Astrocyte (in vitro differentiated cells and primary cell): ENCODE measurements at places on chromosomes 7 and 10. TPM values are rescaled to one million over a fixed set of nuclear protein-coding genes. Genes with fewer than 3 reads are reported as not detected.

ELOVL3 gene
- total RNA-seq: 0.48 and 0.62 TPM in 2 replicates

PRF1 gene
- total RNA-seq: 0.14 and 0.16 TPM in 2 replicates

TSPAN12 gene
- total RNA-seq: 9.8 and 13.0 TPM in 2 replicates

CPVL gene
- total RNA-seq: 16.3 and 22.2 TPM in 2 replicates

PLPP4 gene
- 44.1 and 45.1 TPM in 2 replicates for total RNA-seq

ZNF239 gene
- 5.3 and 5.7 TPM in 2 replicates for total RNA-seq

GRCh38 chr7:121153995-121154394 is 165.5 kb downstream of the CPED1 start:
- H3K27ac ChIP-seq: no peak overlapping the region
- H3K27me3 ChIP-seq: no peaks in the 10 kb centered on the region
- H3K4me1 ChIP-seq: no peaks in the 10 kb centered on the region
- no peak for DNase-seq
- no peaks in the 10 kb centered on the region for H3K36me3 ChIP-seq

GRCh38 chr10:58957517-58957916 is 218.9 kb upstream of the PHYHIPL start:
- H3K4me1 ChIP-seq: peaks cover 7% of the 10 kb centered on the region
- DNase-seq: no peak
- H3K36me3 ChIP-seq: no peaks in the 10 kb centered on the region
- H3K27me3 ChIP-seq: peaks cover under 1% of the 10 kb centered on the region
- H3K27ac ChIP-seq: no peak overlapping the region

DNA sequence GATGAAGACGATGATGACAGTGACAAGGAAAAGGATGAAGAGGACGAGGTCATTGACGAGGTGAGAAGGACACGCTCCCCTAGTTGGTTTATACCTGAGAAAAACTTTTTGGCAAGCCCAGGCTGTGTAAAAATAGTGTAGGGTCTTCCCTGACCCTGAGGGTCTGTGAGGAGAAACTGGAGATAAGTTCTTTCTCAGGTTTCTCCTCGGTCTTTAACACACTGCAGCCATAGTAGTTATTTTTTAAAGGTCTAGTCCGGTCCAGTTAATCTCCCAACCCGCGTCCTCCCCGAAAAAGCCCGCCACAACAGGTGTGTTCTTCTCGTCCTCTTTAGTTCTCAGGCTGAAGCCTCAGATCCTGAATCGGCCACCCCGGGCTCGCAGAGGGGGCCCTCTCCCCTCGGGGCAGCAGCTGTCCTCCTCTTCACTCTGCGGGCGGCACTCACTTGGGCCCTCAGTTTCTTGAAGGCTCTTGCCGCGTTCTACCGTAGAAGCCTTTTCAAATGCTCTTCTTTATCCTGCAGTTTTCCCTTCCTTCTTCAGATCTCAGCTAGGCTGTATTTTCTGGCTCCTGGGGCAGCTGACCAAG is 411 bp downstream of the BCCIP start:
- H3K4me1 ChIP-seq: peaks cover 15% of the 10 kb centered on the region
- peak overlapping the region; percentile 99 for H3K27ac ChIP-seq
- peak overlapping the region; percentile 98 for H3K4me3 ChIP-seq
- peaks cover 15% of the 10 kb centered on the region for H3K36me3 ChIP-seq
- no peak for DNase-seq

DNA sequence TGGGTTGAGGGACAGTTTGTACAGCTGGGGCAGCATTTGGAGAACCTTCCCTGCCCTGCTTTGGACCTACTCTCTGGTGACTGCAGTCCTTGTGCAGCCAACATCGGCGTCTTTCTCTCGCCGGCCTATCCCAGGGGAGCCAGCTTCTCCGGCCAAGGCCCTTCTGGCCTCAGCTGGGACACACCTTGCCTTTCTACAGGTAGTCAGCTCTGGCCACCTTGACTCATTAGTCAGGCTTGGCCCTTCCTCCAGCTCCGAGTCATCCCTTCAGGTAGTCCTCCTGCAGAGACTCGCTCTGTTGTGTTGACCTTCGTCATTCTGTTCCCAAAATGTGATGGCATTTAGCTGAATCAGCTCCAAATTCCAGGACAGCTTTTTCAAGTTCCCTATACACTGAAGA is 145.0 kb upstream of the CHST15 start:
- H3K27ac ChIP-seq: no peak overlapping the region
- H3K36me3 ChIP-seq: no peaks in the 10 kb centered on the region
- no peaks in the 10 kb centered on the region for H3K4me1 ChIP-seq
- DNase-seq: no peak
- no peaks in the 10 kb centered on the region for H3K27me3 ChIP-seq

- DNase-seq: no peak
- no peak overlapping the region for H3K27ac ChIP-seq
- H3K4me3 ChIP-seq: no peak overlapping the region
- H3K36me3 ChIP-seq: no peaks in the 10 kb centered on the region
Observed at GRCh38 chr7:120108376-120108775, 164.6 kb upstream of the KCND2 start.

- H3K27me3 ChIP-seq: no peaks in the 10 kb centered on the region
- H3K4me1 ChIP-seq: no peaks in the 10 kb centered on the region
- no peaks in the 10 kb centered on the region for H3K36me3 ChIP-seq
- H3K4me3 ChIP-seq: no peak overlapping the region
- H3K27ac ChIP-seq: no peak overlapping the region
- no peak for DNase-seq
Observed at GRCh38 chr10:10902951-10903350, 114.7 kb upstream of the CELF2 start.

- no peak overlapping the region for H3K4me3 ChIP-seq
- no peak for DNase-seq
- H3K27ac ChIP-seq: no peak overlapping the region
Observed at GRCh38 chr10:114645706-114646105, 12.4 kb downstream of the ABLIM1 start.

DNA sequence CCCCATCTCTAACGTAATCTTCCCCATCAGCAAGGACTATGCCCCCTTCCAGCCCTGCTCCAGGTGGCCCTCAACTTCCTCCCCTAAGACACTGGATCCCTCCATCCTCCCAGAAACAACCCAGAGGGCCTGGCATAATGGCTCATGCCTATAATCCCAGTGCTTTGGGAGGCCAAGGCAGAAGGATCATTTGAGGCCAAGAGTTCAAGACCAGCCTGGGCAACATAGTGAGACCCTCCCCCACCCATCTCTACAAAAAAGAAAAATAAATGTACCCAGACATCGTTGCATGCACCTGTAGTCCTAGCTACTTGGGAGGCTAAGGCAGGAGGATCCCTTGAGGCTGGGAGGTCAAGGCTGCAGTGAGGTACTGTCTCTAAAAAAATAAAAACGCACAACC is 42.6 kb downstream of the TMEM130 start:
- H3K27ac ChIP-seq: no peak overlapping the region
- H3K4me3 ChIP-seq: no peak overlapping the region
- no peaks in the 10 kb centered on the region for H3K36me3 ChIP-seq
- peaks cover 4% of the 10 kb centered on the region for H3K4me1 ChIP-seq

GRCh38 chr7:128933180-128933891 is 4.4 kb upstream of the IRF5 start:
- no peaks in the 10 kb centered on the region for H3K36me3 ChIP-seq
- H3K4me3 ChIP-seq: no peak overlapping the region
- DNase-seq: no peak
- H3K4me1 ChIP-seq: no peaks in the 10 kb centered on the region

GRCh38 chr7:2948749-2949148 is 94.9 kb downstream of the CARD11 start:
- H3K27ac ChIP-seq: no peak overlapping the region
- H3K4me3 ChIP-seq: no peak overlapping the region
- H3K36me3 ChIP-seq: no peaks in the 10 kb centered on the region
- no peak for DNase-seq

DNA sequence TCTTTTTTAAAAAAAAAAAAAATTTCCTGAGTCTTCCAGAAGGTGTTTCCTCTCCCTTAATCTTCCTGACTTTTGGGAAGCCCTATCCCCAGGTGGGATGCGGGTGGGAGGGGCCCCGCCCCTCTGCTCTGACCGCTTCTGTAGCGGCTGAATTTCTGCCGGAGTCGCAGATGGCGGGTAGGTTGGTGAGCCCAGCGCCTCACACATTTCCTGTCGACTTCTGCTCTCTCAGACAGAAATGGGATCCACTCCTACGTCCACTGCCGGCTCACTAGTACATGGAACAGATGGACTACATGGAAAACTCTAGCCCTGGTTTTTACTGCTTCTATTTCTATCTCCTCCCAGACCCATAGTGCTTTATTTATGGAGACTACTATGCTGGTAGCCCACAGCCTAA is 90.9 kb downstream of the NEUROD6 start:
- H3K4me3 ChIP-seq: no peak overlapping the region
- no peak overlapping the region for H3K27ac ChIP-seq
- no peaks in the 10 kb centered on the region for H3K27me3 ChIP-seq
- no peak for DNase-seq

GRCh38 chr7:98483964-98484545 is 83.2 kb upstream of the BAIAP2L1 start:
- no peak overlapping the region for H3K27ac ChIP-seq
- no peak for DNase-seq
- H3K4me1 ChIP-seq: no peaks in the 10 kb centered on the region
- H3K27me3 ChIP-seq: no peaks in the 10 kb centered on the region

DNA sequence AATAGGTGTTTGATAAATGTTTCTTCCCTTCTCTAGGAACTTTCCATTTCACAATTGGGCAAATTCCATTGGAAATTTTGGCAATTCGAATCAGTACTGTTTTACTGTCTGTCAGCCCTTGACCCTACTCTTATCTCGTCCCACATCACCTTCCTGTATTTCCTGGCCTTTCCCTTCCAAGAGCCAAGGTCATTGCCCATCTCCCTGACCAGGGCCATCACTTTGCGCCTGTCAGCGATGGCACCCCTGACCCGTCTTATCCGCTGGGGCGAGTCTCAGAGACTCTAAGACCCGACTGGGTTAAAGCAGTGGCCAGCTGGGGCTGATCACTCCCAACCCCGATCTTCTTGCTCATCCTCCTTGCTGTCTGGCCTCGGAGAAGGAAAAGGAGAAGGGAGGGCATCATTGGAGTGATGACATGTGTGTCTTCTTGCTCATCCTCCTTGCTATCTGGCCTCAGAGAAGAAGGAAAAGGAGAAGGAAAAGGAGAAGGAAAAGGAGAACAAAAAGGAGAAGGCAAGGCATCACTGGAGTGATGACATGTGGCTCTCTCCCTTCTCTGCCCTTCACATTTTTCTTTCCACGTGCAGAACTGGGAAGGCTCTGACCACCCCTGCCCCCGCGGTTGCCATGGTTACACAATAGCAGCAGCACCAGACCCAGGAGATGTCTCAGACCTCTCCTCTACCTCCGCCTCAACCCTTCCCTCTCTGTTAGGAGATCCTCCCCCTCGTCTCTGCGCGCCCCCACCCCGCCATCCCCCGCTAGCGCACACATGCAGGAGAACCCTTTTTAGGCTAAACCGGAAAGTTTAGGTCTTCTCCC is 2.0 kb downstream of the SEMA3D start:
- no peaks in the 10 kb centered on the region for H3K36me3 ChIP-seq
- H3K4me1 ChIP-seq: peaks cover 5% of the 10 kb centered on the region
- peaks cover 12% of the 10 kb centered on the region for H3K27me3 ChIP-seq
- H3K4me3 ChIP-seq: peak overlapping the region; percentile 81
- peak; percentile 36 for DNase-seq
- no peak overlapping the region for H3K27ac ChIP-seq

DNA sequence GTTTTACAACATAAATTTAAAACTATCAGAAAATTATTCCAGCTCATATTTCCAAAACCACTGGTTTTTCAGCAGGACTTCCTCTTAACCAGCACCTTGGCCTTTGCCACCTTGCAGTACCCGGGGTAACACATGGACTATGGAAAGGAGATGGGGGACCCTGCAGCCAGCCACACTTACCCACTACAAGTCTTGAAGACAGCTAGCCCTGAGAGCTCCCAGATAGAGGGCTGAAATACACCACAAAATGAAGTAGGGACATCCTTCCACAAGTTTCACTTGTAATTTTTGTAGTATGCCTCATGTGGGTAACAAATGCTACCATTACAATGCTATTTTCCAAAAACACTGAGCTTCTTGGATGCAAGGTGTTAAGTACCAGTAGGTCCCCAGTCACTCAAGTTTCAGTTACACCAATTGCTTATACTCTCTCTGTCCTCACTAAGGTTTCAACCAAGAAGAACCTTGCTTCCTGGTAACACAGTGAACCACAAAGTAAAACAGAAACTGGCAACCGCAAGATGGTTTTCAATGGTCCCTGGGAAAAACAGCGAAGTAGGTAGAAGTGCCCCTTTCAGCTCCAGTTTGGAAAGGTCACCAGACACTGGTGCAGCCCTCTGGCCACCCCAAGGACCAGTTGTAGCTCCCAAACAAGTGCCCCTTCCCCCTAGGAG is 110.9 kb downstream of the SGMS1 start:
- H3K36me3 ChIP-seq: no peaks in the 10 kb centered on the region
- no peak for DNase-seq
- H3K4me1 ChIP-seq: no peaks in the 10 kb centered on the region

DNA sequence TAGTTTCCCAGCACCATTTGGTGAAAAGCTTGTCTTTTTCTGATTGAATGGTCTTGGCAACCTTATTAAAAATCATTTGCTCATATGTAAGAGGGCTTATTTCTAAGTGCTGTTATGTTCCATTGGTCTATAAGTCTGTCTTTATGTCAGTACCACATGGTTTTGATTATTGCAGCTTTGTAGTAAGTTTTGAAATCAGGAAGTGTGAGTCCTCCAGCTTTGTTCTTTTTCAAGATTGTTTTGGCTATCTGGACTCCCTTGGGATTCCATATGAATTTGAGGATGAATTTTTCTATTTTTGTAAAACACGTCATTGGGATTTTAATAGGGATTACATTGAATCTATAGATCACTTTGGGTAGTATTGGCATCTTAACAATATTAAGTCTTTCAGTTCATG is 5.4 kb downstream of the KIF11 start:
- no peaks in the 10 kb centered on the region for H3K36me3 ChIP-seq
- no peak overlapping the region for H3K27ac ChIP-seq
- H3K27me3 ChIP-seq: no peaks in the 10 kb centered on the region
- H3K4me1 ChIP-seq: peaks cover 4% of the 10 kb centered on the region
- DNase-seq: no peak
- no peak overlapping the region for H3K4me3 ChIP-seq

GRCh38 chr7:147829016-147829415 is 761.5 kb upstream of the C7orf33 start:
- no peak for DNase-seq
- no peaks in the 10 kb centered on the region for H3K27me3 ChIP-seq
- no peaks in the 10 kb centered on the region for H3K36me3 ChIP-seq
- H3K27ac ChIP-seq: no peak overlapping the region
